ENCODE measurements at places on chromosomes 16 and 17.

GRCh38 chr17:9308069-9308468 is 267.6 kb downstream of the STX8 start:
- H3K27me3 ChIP-seq, result no peaks in the 10 kb centered on the region
- no peak overlapping the region for H3K4me3 ChIP-seq
- H3K4me1 ChIP-seq, result no peaks in the 10 kb centered on the region
- DNase-seq, result no peak

GRCh38 chr16:82728901-82729300 is 102.1 kb downstream of the CDH13 start:
- no peaks in the 10 kb centered on the region for H3K36me3 ChIP-seq
- H3K4me3 ChIP-seq, result no peak overlapping the region
- no peak for DNase-seq

DNA sequence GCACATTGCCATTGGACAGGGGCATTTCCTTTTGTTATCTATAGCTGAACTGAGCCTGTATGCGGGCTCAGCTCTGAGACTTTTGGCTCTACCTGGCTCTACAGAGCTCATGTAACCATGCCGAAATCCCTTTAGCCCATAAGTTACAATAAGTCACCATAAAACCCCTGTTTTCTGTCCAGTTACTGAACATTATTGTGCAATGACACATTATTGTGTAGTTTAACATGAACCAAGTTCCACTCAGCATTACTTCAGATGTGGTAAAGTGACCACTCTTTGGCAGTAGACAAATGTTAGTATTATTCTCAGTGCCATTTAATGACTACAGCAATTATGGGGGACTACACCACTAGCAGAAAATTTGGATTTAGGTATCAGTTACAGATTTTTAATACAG is 65.4 kb upstream of the RASL10B start:
- no peaks in the 10 kb centered on the region for H3K4me1 ChIP-seq
- no peaks in the 10 kb centered on the region for H3K27me3 ChIP-seq
- no peak overlapping the region for H3K27ac ChIP-seq

GRCh38 chr17:45103269-45103795 is 29.0 kb downstream of the PLCD3 start:
- DNase-seq, result no peak
- no peak overlapping the region for H3K4me3 ChIP-seq

GRCh38 chr17:44159519-44160210 is 10.8 kb upstream of the ASB16 start:
- DNase-seq, result peak; percentile 32
- H3K27ac ChIP-seq, result no peak overlapping the region
- no peaks in the 10 kb centered on the region for H3K4me1 ChIP-seq

- peaks cover 39% of the 10 kb centered on the region for H3K4me1 ChIP-seq
- peaks cover 29% of the 10 kb centered on the region for H3K36me3 ChIP-seq
- H3K27me3 ChIP-seq, result no peaks in the 10 kb centered on the region
- DNase-seq, result no peak
- no peak overlapping the region for H3K4me3 ChIP-seq
Measured at GRCh38 chr16:4481526-4481925, 5.3 kb downstream of the HMOX2 start.

DNA sequence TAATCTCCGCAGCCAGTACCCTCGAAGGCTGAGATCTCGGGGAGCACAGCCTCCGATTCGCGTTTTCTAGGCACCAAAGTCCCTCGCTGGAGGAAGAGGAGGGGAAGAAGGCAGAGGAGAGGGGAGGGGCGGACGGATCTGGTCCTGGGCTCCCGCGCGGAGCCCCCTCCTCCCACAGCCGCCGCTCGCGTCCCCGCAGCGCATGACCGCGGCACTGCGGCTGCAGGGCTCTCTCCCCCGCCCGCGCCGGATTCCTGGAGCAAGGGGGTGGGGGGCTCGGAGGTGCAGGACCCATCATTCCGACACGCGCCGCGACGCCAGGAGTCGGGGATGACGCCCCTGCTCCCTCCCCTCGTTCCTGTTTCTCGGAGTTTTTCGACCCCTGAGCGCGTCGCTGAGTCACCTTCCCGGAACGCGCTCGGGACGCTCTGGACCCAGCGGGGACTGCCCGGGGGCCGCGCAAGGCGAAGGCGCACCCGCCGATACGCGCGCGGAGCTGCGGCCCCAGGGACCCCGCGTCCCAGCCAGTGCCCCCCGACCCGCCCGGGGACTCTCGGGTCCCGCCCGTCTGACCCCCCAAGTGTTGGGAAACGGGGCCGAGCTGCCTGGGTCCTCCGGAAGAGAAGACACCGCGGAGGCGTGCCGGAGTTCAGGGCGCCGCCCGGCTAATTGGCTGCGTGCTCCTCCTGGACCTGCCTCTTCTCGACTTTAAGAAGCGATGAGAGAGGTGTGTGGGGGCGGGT is 1.4 kb upstream of the SPHK1 start:
- no peaks in the 10 kb centered on the region for H3K27me3 ChIP-seq
- peak; percentile 86 for DNase-seq
- H3K36me3 ChIP-seq, result peaks cover 7% of the 10 kb centered on the region
- H3K4me1 ChIP-seq, result peaks cover 3% of the 10 kb centered on the region
- peak overlapping the region; percentile 77 for H3K4me3 ChIP-seq

- no peak overlapping the region for H3K27ac ChIP-seq
- peaks cover 43% of the 10 kb centered on the region for H3K4me1 ChIP-seq
- no peak for DNase-seq
- no peaks in the 10 kb centered on the region for H3K27me3 ChIP-seq
- no peak overlapping the region for H3K4me3 ChIP-seq
Measured at GRCh38 chr16:11308493-11309283, 27.6 kb upstream of the PRM1 start.

- H3K27ac ChIP-seq, result peak overlapping the region; percentile 99
Measured at GRCh38 chr17:45226576-45226975, 4.9 kb downstream of the FMNL1 start.

- H3K4me3 ChIP-seq, result no peak overlapping the region
- no peak overlapping the region for H3K27ac ChIP-seq
- H3K4me1 ChIP-seq, result peaks cover 10% of the 10 kb centered on the region
Measured at GRCh38 chr17:57806167-57806830, 43.5 kb downstream of the MRPS23 start.

GRCh38 chr16:6728381-6728780 is 604.3 kb upstream of the RBFOX1 start:
- no peaks in the 10 kb centered on the region for H3K4me1 ChIP-seq
- no peak for DNase-seq
- no peak overlapping the region for H3K4me3 ChIP-seq
- H3K27me3 ChIP-seq, result peaks cover 1% of the 10 kb centered on the region

DNA sequence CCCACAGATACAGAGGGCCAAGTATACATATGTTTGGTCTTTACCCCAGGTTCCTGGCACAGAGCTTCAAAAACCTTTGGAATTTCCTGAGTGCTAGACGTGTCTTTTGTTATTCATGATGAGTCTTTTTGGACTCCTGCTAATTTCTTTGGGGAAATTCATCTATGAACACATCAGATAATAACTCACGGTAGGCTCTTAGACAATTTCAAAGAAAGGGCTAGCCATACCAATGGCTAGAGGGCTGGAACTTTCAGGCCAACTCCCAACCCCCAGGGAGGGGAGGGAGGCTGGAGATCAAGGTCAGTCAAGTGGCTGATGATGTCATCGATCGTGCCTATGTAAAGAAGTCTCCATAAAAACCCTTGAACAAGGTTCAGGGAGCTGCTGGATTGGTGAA is 101.9 kb downstream of the STX8 start:
- peaks cover 33% of the 10 kb centered on the region for H3K4me1 ChIP-seq
- H3K27ac ChIP-seq, result no peak overlapping the region
- DNase-seq, result no peak
- no peak overlapping the region for H3K4me3 ChIP-seq
- no peaks in the 10 kb centered on the region for H3K27me3 ChIP-seq

DNA sequence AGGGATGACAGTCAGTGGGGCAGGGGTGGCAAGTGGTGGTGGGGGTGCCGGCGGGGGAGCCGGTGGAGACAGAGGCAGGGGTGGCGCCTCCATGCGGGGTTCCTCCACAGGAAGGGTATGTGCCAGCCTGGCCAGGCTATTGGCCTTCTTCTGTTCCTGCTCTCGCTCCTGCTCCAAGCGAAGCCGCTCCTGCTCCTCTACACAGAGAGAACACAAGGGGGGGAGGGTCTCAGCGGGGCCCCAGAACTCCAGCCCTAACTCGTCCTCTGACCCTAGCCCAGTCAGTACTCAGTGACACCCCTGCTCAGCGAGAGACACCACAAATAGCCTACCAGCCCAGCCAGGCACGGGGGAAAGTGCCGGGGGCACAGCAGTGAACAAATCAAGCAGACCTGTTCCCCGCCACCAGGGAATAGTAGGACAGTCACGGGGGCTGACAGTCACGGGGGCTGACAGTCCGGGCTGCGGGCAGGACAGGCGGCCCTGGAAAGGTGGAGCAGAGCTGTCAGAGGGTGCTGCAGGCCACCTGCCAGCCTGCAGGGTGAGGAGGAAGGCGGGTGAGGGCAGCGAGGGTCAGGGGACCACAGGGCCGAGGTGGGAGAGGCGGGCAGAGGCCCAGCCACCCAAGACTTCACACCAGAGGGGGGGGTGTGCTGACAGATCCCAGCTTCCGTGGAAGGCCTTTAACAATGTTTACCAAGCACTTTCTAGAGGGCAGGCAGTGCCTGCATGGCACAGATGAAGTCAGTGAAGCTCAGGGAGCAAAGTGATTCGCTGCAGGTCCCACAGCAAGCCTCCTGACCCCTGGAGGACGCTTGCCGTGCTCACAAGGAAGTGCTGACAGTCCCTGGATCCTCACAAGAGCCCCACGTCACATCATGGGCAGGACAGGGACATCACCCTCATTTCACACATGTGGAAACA is 5.3 kb downstream of the MNT start:
- no peaks in the 10 kb centered on the region for H3K27me3 ChIP-seq
- H3K27ac ChIP-seq, result peak overlapping the region; percentile 47
- H3K4me3 ChIP-seq, result peak overlapping the region; percentile 97
- H3K4me1 ChIP-seq, result peaks cover 56% of the 10 kb centered on the region
- no peak for DNase-seq

DNA sequence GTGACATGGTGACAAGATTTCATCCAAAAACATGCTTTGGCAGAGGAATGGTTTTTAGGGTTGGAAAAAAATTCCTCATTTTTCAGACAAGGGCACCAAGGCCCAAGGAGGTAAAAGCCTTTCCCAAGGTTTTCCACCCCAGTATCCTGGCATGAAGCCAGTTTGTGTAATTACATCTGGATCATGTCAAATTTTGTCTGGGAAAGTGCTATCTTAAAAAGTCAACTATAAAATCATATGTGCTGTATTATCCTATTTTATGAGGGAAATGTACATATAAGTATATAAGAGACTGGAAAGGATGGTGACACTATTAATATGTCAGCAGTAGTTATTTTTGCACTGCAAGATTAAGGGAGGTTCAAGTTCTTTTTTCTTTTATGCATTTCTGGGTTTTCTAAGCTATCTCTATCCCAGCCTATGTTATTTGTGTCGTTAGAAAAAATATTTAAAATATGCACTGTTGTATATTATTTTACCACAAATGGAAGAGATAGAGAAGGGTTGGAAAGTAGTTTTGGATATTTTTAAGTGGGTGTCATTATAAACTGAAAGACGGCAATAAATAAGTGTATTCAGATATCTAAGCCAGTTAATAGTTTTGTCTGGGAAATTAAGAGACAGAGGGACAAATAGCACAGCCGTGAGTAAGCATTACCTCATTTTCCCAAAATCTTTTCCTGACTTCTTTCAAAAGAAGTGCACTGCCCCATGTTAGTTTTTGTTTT is 13.5 kb upstream of the FBXO47 start:
- no peaks in the 10 kb centered on the region for H3K36me3 ChIP-seq
- no peaks in the 10 kb centered on the region for H3K4me1 ChIP-seq
- H3K27me3 ChIP-seq, result no peaks in the 10 kb centered on the region
- no peak overlapping the region for H3K4me3 ChIP-seq
- DNase-seq, result no peak
